ENCODE measurements at places on chromosomes 2 and 18.
A peak's percentile ranks its signal among the peaks of the same experiment; 100 is the strongest.

DNA sequence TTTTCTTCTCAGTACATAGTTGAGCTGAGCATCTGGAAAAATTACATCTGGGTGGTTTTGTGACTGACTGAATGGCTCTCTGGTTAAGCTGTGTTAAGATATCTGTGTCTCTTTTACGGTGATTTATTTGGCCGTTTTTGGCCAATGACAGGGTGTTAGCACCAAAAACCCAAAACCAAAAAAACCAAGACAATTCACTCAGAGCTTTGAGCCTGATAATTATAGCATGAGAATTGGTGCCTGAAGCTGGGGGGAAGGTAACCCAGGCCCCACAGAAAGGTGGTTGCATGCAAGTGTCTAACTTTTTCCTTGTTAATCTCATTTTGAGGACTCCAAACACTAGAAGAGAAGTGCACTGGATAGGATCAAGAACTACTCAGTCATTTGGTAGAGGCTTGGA is 4.5 kb downstream of the CD28 start:
- DNase-seq: no peak

DNA sequence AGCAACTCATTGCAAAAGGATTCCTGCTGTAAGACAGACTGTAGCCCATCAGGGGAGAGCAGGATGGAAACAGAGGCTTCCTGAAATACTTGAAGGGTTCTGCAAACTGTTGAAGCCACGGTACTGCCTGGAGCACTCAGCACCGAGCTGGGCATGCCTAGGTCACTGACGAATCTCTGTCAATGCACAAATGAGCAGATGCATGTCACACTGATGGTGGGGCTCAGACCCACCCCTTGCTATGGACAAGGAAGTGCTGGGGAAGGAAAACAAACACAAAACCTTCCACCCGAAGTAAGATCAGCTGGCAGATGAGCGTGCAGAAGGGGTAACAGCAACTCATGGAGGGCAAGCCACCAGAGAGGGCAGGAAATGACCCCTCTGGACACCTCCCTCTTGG is 136.7 kb downstream of the BCL2 start:
- no peak for DNase-seq

DNA sequence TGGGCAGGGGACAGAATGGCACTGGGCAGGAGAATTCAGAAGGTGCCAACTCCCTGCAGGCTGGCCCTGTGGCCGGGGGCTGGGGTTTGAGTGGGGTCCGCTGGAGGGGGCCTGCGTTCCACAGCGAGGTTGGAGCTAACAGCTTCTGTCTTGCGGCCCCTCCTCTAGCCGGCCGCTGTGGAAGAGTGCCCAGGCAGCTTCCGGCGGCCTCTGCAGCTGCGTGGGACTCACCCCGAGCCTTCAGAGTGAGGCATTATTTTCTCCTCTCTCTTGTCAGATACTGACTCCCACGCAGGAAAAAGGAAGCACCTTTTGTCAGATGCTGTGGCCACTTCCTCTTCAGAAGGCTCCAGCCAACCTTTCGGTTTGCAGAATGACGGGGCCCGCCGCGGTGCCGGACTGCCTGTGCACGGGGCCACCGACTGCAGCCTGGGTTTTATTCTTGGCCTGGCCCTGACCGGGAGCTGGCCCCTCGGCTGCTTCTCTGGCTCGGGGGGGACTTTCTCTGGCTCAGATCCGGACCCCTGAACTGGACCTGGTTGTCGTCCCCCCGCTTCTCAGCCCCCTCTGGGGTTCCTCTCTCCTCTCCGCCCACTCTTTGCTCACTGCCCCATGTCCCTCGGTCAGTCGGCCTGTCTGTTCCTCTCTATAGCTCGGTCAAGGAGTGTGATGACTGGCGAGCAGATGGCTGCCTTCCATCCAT is 40.1 kb downstream of the ARHGAP25 start:
- peak; percentile 23 for DNase-seq

GRCh38 chr18:38933910-38934510 is 1368.4 kb upstream of the CELF4 start:
- DNase-seq: no peak

All from putamen (tissue), 1 donor.